Liver (tissue), 10 donors: ENCODE measurements at places on chromosomes 12 and 14. TPM values are rescaled to one million over a fixed set of nuclear protein-coding genes. Genes with fewer than 3 reads are reported as not detected.

Gene NUP107
- 11.7 TPM for polyA plus RNA-seq

Gene INHBC
- polyA plus RNA-seq = 71.0 TPM

Gene HOXC13
- not detected for polyA plus RNA-seq

Gene HCAR3
- polyA plus RNA-seq = not detected

Gene LRRC23
- polyA plus RNA-seq = 2.3 TPM

Gene KRT5
- not detected for polyA plus RNA-seq

Gene CLEC1B
- 33.2 TPM for polyA plus RNA-seq

Gene B4GALNT3
- polyA plus RNA-seq = 0.14 TPM

Gene KLHL28
- polyA plus RNA-seq = 2.3 TPM

Gene SELPLG
- polyA plus RNA-seq = 2.1 TPM

Gene PYGL
- polyA plus RNA-seq = 70.9 TPM

Gene ABCD2
- polyA plus RNA-seq = not detected

Gene PARP11
- polyA plus RNA-seq = 2.2 TPM

Gene GNPNAT1
- 24.9 TPM for polyA plus RNA-seq

Gene EPYC
- polyA plus RNA-seq = not detected

Gene POTEM
- not detected for polyA plus RNA-seq

Gene PTGER2
- polyA plus RNA-seq = 0.87 TPM

Gene SMCO2
- polyA plus RNA-seq = not detected

Gene CEBPE
- 0.16 TPM for polyA plus RNA-seq

Gene WNT1
- not detected for polyA plus RNA-seq

Gene CDK17
- polyA plus RNA-seq = 4.8 TPM

Gene CLEC2B
- 2.9 TPM for polyA plus RNA-seq

Gene HCAR2
- polyA plus RNA-seq = not detected

Gene NOS1
- polyA plus RNA-seq = 0.01 TPM

Gene SYT1
- 0.54 TPM for polyA plus RNA-seq

Gene KANSL2
- polyA plus RNA-seq = 7.0 TPM

Gene C14orf132
- 3.0 TPM for polyA plus RNA-seq

Gene DBX2
- polyA plus RNA-seq = not detected

Gene CD4
- 41.5 TPM for polyA plus RNA-seq

Gene ARHGAP9
- 3.0 TPM for polyA plus RNA-seq

Gene SIRT4
- polyA plus RNA-seq = 4.2 TPM

Gene BICDL1
- 3.8 TPM for polyA plus RNA-seq

Gene SERPINA12
- polyA plus RNA-seq = 0.28 TPM

Gene KRT2
- not detected for polyA plus RNA-seq

Gene TOMM20L
- not detected for polyA plus RNA-seq

Gene DPF3
- polyA plus RNA-seq = 1.8 TPM

Gene LIN52
- polyA plus RNA-seq = 3.8 TPM

Gene HNF1A
- polyA plus RNA-seq = 19.8 TPM

Gene STX2
- polyA plus RNA-seq = 6.2 TPM

Gene CLEC4A
- polyA plus RNA-seq = 0.98 TPM

Gene OTUB2
- polyA plus RNA-seq = 0.64 TPM

Gene ASB2
- polyA plus RNA-seq = 0.27 TPM

Gene TDRD9
- polyA plus RNA-seq = 0.12 TPM

Gene DHH
- polyA plus RNA-seq = not detected

Gene ZNF891
- 0.13 TPM for polyA plus RNA-seq

Gene NPFF
- polyA plus RNA-seq = not detected

Gene TRHDE
- not detected for polyA plus RNA-seq

Gene IFI27L1
- 6.8 TPM for polyA plus RNA-seq
